ENCODE measurements at places on chromosomes 13 and 19.
A peak's percentile ranks its signal among the peaks of the same experiment; 100 is the strongest.

GRCh38 chr13:80262051-80262695 lies 78.8 kb downstream of the SPRY2 start:
- no peak for DNase-seq

DNA sequence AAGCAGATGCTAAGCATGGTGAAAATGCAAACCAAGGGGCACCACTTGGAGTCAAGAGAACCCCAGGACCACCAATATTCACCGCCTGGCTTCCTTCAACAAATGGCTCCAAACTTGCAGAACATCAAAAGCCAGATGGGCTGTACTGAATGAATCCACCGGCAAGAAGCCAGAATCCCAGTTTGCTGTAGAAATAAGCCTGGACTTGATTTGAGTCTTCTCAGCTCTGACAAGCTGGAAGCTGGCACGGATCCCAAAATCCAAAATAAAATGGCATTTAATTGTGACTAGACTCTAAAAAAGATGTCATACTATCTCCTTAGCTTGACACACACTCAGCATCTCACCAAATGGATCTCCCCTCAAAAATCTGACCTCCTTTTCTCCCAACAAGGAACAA lies 11.9 kb downstream of the EFNB2 start:
- no peak for DNase-seq

GRCh38 chr19:56671613-56671994 lies at the start of gene ZNF835:
TSS of gene ZNF835 (minus strand) at chr19:56671757. CDS start at chr19:56665198, 6,559 bp downstream.
- DNase-seq, result no peak

DNA sequence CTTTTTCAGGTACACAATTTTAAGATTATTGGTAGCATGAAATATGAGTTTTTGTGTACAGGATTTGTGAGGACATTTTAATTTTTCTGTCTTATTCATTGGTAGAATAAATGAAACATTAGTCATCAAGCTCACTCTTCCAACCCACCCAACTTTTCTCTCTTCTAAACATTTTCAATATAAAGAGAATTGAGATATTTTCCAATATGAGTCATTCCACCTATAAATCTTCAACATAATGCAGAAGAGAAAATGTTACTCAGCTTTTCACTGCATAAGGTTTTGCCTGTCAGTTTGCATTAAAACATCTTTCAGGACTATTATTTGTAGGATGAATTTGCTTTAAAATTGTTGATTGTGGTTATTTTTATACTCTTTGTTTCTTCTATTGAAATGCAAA lies 330.7 kb downstream of the PCDH20 start:
- DNase-seq, result no peak

- DNase-seq, result no peak
Observed at GRCh38 chr13:103436057-103436654, 369.9 kb upstream of the SLC10A2 start.

- DNase-seq, result peak; percentile 92
Observed at GRCh38 chr19:37334179-37335071, 36.5 kb upstream of the ZNF527 start.

GRCh38 chr13:33125821-33126570 lies 109.8 kb downstream of the KL start:
- peak; percentile 96 for DNase-seq

GRCh38 chr19:40444000-40444824 lies at the start of gene SERTAD3:
TSS of gene SERTAD3 (minus strand) at chr19:40444335. CDS start at chr19:40442080, 2,255 bp downstream.
- DNase-seq, result peak; percentile 95

DNA sequence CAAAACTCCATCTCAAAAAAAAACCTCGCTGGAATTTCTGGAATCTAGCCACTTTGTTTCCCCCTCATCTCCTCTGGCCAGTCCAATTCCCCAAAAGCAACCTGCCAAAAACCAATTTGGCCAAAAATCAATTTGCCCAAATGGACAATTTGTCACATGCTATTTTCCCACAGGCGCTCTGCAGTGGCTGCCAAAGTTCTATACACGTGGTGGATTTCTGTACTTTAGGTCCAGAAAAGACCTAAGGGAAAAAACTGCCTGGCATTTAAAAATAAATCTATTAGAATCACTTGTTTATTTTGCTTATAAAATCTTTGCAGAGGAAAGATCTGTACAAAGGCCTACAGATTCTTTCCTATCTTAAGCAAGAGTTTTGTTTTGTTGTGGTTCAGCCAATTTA lies 79.4 kb downstream of the MAP4K1 start:
- no peak for DNase-seq

DNA sequence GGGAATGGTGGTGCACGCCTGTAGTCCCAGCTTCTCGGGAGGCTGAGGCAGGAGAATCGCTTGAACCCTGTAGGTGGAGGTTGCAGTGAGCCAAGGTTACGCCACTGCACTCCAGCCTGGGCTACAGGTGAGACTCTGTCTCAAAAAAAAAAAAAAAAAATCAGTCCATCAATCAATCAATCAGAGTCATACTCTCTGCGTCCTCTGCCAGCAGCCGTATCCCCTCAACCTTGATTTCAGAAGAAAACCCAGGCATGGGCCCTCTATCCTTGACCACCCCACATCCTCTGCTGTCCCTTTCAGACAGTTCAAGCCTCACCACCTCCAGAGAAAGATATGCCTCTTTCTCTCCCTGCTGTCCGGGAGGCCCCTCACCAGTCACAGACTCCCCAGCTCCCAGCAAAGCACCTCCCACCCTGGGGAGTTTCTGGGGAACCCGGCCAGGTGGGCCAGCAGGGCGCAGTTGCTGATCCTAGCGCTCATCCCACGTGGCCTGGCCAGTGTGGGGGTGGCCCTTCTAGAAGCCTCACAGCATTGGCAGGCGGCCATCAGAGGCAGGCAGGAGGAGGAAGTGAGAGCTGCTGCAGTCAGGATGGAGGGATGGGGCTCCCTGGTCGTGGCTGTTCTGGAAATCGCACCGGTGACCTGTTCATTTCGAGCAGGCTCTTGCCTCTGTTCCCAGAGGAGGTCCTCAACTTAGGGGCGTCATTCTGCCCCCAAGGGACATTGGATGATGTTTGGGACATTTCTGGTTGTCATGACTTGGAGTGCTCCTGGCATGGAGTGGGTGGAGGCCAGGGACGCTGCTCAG lies 10.2 kb upstream of the JSRP1 start:
- peak; percentile 43 for DNase-seq
